AG09309 (cell line): ENCODE measurements at places on chromosomes 11 and 22.

- DNase-seq: no peak
Observed at GRCh38 chr11:12290477-12290922, 86.9 kb upstream of the PARVA start.

- no peak for DNase-seq
Observed at GRCh38 chr22:28029956-28030355, 110.9 kb upstream of the PITPNB start.

GRCh38 chr11:123475469-123475868 lies 45.4 kb downstream of the GRAMD1B start:
- no peak for DNase-seq

- no peak for DNase-seq
Observed at GRCh38 chr22:42544686-42545085, 9.1 kb upstream of the SERHL2 start.

GRCh38 chr11:43282607-43283440 lies 29.0 kb upstream of the API5 start:
- DNase-seq: no peak

DNA sequence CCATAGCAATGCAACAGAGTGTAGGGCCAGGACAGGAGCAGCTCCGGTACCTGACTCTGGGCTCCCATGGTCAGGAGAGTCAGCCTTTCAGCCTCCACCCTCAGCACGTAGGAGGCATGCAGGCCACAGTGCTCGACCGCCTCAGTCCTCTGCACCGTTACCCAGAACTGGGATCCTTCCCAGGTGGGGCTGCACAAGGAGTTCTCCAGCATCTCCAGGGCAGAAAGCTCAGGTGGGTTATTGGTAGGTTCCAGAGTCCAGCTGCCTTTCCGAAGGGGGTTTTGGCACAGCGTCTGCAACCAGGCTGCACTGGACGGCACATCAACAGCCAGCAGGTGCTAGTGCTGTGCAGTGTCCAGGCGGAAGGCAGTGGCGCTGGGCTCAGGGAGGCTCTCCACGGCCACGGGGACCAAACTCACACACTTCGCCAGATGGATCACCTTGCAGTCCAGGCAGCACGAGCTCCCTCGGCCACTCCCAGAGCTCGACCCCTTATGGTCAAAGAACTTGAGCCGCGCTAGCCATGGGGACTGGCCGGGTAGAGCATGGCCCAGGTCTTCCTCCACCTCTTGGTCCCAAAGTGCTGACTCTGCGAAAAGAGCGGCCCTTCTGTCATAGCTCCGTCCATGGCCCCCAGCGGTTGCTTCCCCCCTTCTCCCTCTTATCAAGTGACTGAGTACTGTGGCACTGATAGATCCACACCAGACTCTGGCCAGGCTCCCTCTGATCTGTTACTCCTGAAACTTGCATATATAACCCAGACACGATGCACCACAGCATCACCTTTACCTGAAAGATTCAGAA lies 6.9 kb upstream of the PHOX2A start:
- no peak for DNase-seq

GRCh38 chr11:130448416-130449309 lies at the start of gene ADAMTS15:
Gene ADAMTS15, plus strand, starts transcription at chr11:130448645. Its CDS starts 329 bp downstream, at chr11:130448974.
- no peak for DNase-seq

GRCh38 chr22:42328130-42328783 lies 57.8 kb upstream of the TCF20 start:
- no peak for DNase-seq

GRCh38 chr22:48450188-48450825 lies 1377.4 kb downstream of the BRD1 start:
- no peak for DNase-seq

DNA sequence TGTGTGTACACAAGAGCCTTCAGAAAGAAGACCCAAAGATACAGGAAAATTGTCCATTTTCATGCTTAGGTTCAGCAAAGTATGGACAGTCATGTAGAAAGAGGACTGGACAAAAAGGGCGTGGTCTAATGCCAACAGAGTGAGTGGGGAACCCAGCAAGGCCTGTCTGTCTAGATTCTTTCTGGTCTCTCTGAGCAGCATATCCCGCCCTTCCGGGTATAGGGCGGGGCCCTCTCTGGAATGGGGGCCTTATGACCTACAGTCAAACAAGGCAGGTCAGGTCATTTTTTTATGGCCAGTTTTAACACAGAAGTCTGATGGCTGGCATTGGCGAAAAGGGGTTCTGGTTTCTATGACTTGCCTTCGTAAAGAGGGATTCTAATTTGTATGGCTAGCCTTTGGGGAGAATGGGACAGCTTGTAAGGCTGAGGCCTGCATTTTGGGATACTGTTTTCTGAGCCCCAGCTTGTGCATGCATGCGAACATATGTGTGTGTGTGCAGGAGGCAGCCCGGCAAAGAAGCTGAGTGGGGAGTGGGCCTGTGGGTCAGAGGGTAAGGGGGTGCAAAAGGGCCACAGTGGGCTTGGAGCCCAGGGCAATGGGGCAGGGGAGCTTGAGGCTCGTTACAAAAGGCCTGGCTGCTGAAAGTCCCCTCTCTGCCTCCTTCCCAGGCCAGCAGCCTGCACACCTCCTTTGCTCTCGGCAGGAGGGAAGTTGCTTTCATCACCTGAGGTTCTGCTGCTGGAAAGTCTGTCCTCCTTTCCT lies 130.5 kb upstream of the B3GAT1 start:
- no peak for DNase-seq

- no peak for DNase-seq
Observed at GRCh38 chr22:40741116-40741515, 61.8 kb downstream of the MCHR1 start.

GRCh38 chr11:96393753-96394348 lies 4.0 kb downstream of the JRKL start:
- DNase-seq: no peak

DNA sequence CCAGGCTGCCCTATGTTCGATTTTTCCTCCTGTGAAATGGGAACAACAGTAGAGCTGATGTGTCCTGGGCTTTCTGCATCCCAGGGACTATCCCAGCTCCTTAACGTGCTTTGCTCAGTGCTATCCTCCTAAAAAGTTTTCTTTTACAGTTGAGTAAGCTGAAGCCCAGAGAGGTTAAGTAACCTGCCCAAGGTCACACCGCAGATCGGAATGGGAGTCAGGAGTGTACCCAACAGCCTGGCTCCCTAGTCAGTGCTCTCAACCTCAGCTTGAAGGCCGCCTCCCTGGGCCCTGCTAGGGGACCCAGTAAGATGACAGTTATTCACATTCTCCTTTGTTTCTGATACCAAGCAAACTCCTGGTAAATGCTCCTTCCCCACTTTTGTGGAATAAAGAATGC lies 45.9 kb downstream of the PARVB start:
- no peak for DNase-seq

DNA sequence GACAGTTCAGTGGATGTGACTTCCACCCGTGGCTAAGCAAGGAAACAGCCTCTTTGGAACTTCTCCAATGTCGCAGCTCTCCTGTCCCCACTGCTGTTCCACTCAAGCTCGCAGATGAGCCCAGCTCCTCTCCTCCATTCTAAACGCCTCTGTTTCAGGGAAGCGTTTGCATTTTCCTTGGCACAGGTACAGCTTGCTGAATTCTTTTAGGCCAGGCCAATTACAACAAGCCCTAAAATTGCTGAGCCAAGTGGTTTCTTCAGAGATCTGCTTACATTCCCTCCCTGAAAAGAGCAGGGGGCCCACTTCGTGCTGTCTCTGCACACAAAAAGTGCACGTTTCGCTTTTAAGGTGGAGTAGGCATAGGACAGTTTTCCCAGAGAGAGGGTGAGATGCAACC lies 91.5 kb upstream of the BLID start:
- no peak for DNase-seq
